ENCODE measurements at places on chromosomes 5 and 9. TPM values are rescaled to one million over a fixed set of nuclear protein-coding genes. Genes with fewer than 3 reads are reported as not detected.

DNA sequence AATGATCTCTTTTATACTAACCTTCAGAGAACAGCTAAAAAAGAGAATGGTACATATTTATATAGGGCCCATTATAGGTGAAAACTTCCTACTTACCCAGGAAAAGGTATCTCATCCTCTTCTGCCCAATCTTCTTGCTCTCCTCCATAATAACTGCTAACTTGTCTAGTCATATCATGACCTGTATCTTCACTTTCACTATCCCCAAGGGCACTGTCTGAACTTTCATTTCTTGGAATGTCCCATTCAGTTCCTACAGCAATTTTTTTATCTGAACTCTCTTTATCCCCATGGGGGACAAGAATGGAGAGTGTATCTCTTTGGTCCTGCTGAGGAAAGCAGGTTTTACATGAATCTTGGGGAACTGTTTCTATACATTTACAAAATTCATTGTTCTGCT, 36.4 kb upstream of the RAPGEF6 start:
- DNase-seq, result no peak

GRCh38 chr9:14993061-14993800, 83.0 kb upstream of the FREM1 start:
- DNase-seq, result peak; percentile 93

DNA sequence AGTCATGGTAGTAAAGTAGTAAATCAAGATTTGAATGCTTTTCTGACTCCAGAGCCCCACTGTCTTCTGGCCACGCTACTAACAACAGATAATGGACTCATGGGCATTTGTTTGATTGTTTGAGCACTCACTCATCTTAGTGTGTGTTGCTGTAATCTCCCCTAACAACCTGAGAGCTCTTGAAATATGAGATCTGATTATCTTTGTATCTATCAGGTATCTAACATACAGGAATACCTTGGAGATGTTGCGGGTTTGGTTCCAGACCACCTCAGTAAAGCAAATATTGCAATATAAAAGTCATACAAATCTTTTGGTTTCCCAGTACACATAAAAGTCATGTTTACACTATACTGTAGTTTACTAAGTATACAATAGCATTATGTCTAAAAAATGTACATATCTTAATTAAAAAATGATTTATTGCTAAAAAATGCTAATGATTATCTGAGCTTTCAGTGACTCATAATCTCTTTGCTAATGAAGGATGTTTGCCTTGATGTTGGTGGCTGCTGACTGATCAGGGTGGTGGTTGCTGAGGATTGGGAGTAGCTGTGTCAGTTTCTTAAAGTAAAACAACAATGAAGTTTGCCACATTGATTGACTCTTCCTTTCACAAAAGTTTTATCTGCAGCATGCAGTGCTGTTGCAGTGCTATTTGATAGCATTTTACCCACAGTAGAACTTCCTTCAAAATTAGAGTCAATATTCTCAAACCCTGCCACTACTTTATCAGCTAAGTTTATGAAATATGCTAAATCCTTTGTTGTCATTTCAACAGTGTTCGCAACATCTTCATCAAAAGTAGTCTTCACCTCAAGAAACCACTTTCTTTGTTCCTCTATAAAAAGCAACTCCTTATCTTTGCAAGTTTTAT, 92.2 kb downstream of the ZNF462 start:
- DNase-seq, result no peak

ANKRA2 gene
- total RNA-seq, result 33.5 TPM
